ENCODE measurements at places on chromosomes 11 and 22.

DNA sequence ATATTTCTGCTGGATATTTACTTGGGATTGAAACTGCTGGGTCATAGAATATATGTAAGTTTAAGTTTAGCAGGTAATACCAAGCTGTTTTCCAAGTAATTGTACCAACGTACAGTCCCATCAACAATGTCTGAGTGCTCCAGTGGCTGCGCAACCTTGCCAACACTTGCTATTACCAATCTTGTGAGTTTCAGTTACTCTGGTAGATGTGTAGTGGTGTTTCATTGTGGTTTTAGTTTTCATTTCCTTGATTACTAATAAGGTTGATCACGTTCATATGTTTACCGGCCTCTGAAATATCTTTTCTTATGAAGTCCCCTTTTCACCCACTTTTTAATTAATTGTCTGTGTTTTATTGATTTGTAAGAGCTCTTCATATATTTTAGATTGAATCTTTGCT, 370.6 kb upstream of the CADM1 start:
- DNase-seq = no peak

- DNase-seq = no peak
Observed at GRCh38 chr11:66934950-66935779, 23.0 kb downstream of the PC start.

DNA sequence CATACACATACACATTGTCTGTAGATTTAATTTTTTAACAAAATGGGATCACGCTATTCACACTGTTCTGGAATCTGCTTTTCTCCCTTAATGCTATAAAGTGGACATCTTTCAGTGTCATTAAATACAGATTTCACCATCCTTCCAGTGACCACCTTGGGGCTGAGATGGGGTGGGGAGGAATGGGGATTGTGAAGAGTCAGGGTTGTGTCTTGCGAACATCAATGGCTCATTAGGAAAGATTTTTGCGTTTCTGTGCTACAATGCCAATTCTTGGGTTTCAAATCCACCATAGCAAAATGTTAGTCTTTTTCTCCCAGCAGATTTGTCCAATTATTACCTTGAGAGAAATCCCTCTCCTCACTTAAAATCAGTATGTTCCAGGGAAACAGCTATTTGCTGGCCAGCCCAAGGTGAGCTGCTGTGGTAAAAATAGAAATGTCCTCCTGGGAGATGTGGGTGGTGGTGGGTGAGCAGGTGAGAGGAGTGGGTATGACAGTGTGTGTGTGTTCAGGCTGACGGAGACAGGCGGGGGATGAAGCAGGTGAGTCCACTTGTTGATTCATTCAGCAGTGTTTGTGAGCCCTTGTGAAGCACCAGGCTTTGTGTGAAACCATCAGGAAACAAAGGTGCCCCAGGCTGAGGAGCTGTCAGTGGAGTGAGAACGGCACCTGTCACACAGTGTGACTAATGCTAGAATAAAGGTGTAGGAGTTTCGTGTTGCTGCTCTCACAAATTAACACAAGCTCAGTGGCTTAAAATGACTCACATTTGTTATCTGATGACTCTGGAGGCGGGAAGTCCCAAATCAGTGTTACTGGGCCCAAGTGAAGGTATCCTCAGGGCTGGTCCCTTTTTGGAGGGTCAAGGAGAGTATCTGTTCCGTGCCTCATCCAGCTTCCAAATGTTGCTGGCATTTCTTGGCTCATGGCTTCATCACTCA, 1.7 kb upstream of the CBX6 start:
- DNase-seq = no peak

DNA sequence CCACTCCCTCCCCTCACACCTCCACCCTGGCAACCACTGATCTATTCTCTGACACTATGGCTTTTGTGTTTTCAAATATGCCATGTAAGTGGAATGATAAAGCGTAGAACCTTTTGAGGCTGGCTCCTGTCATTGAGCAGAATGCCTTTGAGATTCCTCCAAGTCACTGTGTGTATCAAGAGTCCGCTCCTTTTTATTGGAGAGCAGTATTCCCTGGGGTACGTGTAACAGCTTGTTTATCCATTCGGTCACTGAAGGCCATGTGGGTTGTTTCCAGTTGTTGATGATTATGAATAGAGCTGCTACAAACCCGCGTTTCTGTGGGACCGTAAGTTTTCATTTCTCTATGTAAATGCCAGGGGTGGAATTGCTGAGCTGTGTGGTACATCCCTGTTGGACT, 10.3 kb downstream of the TP53I11 start:
- DNase-seq = no peak

- DNase-seq = no peak
Observed at GRCh38 chr11:120039039-120039438, 98.9 kb downstream of the TRIM29 start.

DNA sequence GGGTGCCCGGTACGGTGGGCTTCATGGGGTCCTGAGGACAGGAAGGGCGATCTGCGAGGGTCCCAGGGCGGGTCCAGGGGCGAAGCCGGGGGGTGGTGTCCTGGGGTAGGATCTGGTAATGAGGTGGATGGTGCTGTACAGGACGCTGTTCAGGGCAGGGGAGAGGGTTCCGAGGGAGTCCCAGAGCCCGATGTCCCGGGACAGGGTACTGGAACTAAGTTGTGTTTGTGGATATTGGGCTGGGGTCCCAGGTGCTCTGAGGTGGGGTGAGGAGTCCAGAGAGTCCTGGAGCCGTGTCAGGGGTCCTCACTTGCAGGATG, 426 bp downstream of the LZTR1 start:
- DNase-seq = no peak

- DNase-seq = no peak
Observed at GRCh38 chr11:92180664-92181251, 43.9 kb upstream of the FAT3 start.
